Small intestine (tissue), 16 donors: ENCODE measurements at places on chromosomes 13 and 19. TPM values are rescaled to one million over a fixed set of nuclear protein-coding genes. Genes with fewer than 3 reads are reported as not detected.

SLC46A3 gene
- 24.8 TPM for polyA plus RNA-seq

CEACAM20 gene
- polyA plus RNA-seq = 0.19 TPM

COQ8B gene
- polyA plus RNA-seq = 45.5 TPM

TMEM238 gene
- not detected for polyA plus RNA-seq

GRIK5 gene
- polyA plus RNA-seq = 0.68 TPM

ZNF324B gene
- 1.1 TPM for polyA plus RNA-seq

PPFIA3 gene
- polyA plus RNA-seq = 28.2 TPM

TEX101 gene
- not detected for polyA plus RNA-seq

GPR183 gene
- polyA plus RNA-seq = not detected

DIS3 gene
- 22.4 TPM for polyA plus RNA-seq

DENND1C gene
- 11.2 TPM for polyA plus RNA-seq

DNA sequence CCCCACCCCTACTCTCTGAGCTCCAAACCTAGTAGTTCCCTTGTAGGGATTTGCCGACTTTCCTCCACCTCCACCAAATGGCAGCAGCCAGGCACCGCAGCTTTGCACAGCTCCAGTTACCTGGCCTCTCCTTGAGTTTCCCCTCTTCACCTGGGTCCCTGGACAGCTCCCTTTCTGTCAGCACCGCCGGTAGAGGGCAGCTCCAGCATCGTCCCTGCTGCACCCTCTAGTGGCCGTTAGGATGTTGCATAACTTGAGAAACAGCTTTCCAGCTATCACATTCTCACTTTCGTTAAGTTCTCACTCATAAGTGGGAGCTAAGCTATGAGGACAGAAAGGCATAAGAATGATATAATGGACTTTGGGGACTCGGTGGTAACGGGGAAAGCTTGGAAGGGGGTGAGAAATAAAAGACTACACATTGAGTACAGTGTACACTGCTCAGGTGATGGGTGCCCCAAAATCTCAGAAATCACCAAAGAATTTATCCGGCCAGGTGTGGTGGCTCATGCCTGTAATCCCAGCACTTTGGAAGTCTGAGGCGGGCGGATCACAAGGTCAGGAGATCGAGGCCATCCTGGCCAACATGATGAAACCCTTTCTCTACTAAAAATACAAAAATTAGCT is 60.4 kb upstream of the OLFM4 start:
- DNase-seq = peak; percentile 80

GRCh38 chr13:107883561-107884175 is 331.7 kb downstream of the LIG4 start:
- DNase-seq = no peak

DNA sequence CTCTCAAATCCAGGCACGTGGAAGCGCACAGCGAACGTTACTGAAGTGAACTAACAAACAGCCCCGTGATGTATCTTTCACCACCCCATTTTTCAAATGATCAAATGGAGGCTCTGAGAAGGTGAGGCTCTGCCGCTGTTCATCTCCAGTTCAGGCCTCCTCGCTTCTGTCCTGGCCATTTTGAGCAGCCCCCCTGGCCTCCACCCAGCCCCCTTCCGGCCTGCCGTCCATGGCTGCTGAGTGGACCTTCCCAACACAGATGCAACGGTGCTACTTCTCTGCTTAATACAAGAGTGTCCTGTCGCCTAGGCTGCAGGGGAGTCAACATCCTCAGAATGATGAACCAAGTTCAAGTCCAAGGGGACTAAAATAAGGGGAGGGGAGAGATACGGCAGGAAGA is 9.7 kb downstream of the SYDE1 start:
- no peak for DNase-seq

- no peak for DNase-seq
These were observed 65.0 kb downstream of the DGKH start for GRCh38 chr13:42113478-42113877.

DNA sequence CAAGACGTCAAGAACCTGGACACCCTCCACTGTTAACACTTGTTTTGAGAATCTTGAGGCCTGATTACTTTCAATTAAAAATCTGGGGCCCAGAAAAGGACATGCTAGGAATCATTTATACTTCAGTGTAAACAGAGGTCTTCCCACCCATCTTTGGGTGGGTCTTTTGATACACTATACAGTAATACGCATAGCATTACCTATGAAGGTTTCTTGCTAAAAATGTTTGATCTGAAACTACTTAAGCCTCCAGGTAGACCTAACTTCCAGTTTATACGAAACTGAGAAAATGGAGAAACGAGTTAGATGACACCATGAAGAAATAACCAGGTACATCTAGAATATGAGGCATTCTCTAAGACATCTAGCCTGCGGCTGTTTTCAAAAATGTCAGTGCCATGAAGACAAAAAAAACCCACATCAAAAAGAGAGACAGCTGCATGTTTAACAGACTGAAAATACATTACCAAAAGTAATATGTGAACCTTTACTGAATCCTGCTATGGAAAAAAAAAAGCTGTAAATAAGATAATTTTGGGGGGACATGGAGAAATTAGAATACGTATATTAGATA is 36.6 kb downstream of the TGDS start:
- DNase-seq = no peak

DNA sequence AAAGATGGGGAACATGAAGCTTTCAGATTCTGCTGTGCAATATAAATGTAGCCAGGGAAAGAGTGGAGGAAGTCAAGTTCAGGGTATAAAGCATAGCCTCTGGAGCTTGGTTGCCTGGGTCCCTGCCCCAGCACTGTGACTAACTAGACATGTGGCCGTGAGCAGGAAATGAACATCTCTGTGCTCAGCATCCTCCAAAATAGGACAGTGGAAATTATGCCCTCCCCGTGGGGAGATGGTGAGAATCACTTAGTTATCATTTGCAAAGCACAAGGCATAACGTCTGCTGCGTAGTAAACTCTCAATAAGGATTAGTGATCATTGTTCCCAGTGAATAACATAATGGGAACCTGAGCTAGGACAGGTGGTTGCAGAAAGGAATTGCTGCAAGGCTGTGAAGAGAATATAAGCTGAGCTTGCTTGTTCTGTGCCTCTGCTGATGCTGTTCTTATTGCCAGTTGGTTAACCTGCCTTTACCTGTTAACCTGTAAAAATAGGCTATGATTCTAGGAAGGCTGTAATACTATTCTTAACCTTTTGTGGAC is 441.0 kb downstream of the COG6 start:
- peak; percentile 26 for DNase-seq

GRCh38 chr13:77374786-77375185 is 47.9 kb upstream of the MYCBP2 start:
- DNase-seq = no peak

DNA sequence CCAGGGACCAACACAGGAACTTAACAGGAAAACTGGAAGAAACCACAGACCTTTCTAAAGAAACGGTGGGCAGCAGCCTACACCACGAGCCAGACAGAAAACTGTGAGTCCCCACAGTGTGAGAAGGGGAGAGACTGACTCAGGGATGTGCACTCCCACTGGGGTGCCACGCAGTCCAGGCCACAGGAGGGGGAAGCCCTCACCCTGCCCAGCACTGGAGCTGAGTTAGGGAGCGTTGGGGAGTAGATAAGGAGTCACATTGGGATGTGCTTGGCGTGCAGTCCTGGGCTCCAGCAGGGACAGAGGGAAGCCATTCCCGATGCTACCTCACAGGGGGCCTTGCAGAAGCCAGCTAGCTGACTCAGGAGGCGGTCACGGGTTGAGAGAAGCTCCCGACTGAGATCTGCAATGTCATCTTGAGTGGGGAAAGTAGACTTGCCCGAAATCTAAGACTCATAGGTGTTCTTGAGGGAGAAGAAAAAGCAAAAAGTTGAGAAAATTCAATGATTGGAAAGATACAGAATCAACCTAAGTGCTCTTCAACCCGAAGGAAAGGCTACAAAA is 17.3 kb downstream of the SIGLEC8 start:
- no peak for DNase-seq

DNA sequence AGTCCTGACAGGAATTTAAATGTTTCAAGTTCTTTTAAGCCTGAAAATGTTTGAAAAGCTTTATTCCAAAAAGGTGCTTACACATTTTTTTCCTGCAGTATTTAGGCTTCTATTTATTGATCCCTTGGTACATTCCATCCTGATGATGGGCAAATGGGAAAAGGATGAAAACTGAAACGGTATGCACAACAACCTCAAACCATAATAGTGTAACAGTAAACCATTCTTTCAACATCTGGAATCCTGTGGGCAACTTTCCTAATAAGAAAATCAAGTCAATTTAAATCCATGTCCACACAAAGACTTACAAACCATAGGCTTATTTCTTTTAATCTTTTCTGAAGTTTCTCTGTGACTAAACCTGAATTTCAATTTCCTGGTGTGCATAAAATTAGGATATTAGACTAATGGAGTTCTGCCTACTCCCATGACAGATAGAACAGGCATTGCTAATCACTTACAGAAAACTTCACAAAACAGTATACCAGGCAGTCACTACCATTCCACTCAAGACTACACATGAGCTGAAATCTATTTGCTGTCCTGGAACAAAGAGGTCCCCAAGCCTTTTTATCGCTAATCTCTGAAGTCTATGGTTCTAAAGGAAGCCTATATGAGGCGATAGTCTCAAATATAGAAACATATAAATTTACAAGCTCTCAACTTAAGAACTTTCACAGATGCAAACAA is 103.3 kb downstream of the DLEU7 start:
- DNase-seq = no peak

DNA sequence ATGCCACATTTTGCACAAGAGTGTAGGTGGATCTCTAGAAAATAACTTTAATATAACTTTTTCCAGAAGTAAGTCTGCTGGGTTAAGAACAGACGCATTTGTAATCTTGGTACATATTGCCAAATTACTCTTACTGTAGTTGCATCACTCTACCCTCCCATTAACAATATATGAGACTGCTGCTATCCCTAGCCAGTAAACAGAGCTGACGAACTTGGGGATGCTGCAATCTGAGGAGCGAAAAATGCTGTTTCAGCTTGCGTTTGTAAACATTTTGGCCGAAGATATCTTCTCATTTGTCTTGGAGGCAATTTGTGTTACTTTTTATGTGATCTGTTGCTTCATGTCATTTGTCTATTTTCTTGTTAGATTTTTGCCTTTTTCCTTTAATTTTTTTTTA is 1482.8 kb downstream of the OLFM4 start:
- no peak for DNase-seq

GRCh38 chr13:63517371-63517770 is 2101.7 kb upstream of the PCDH20 start:
- DNase-seq = no peak

DNA sequence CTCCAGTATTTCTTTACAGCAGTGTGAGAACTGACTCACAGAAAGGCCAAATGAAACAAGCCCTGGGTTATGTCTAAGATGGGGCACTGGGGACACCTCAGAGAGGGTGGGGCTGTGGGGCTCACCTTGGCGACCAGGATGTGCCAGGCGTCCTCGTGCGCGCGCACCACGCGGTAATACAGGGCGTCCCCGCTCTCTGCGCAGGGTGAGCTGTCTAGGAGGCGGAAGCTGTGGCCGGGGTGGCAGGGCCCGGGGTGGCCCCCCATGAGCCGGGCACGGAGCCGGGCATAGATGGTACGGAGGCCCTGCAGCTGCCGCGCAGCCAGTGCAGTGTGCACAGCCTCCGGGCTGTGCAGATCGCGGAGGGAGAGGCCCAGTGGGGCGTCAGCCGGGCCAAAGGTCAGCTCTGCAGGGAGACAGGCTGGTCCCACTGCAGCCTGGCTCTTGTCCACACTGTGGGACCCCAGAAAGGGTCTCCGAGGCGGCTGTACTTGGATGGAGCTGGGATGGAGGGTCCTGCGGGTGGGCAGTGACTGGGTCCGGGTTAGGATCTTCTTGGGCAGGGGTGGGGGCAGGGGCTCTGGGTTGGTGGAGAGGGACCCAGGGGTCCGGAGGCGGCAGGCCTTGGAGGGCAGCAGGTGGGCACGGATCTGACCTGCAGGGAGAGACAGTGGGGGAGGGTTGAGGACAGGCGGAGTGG is 3.4 kb downstream of the PEAK3 start:
- peak; percentile 49 for DNase-seq

- no peak for DNase-seq
These were observed 332.0 kb downstream of the IRS2 start for GRCh38 chr13:109454167-109454917.

DNA sequence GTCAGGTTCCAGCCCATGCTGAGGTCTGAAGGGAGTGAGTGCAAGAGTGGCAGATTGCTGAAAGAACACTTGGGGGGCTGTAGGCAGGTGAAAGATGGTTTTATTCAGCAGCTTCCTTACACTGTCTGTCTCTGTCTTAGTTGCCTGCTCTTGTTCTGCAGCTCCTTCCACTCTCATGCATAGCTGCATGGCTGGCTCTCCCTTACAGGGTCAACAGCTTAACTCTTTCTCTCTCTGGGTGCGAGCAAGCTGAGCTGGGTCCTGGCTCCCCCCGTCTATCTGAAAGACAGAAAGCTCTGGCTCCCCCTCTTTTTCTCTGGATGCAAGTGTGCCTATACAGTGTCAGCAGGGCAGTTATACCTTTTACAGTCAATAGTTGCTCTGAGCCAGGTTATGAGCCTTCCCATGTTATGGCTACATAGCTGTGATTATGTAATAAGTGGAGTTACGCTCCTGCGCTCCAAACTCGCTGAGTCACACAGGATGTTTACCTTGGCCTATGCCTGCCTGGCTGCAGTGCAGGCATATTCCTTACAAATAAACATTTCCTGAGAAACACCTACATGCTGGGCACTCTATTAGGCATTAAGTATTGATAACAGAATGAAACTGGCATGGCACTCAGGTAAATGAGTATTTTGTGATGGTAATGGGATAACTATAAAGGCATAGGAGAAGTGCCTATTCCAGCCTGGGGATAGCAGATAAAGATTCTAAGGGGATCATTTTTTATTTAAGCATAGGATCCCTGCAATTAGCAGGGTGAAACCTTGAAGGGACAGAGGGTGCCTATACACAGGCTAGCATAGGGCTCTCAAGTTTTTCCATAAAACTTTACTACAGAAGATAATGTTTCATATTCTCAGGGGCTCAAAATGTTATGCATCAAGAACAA is 826.9 kb upstream of the PCDH9 start:
- DNase-seq = no peak

DNA sequence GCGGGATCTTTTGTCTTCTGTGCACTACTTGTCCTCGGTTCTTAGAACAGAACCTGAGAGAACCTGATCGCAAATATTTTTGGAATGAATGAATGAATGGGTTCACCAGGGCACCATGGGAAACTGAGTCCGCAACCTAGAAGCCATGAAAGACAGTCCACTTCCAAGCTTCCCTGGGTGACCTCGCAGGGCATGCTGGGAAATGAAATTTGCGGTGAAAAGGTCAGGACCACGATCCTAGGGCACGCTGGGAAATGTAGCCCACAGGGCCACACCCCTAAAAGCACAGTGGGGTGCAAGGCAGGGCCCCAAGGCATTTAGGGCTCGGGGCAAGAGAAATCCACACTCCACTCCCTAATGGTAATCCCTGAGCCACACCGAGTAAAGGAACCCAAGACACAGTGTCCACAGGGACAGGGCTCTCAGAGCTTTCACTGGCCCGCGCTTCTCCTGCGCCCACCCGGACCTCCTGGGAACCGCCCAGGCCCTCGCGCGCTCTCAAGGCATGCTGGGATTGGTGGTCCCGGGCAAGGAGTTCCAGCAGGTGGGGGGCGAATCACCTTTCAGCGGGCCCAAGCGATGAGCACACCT is 1.1 kb upstream of the PPP1R12C start:
- DNase-seq = peak; percentile 75
